ENCODE measurements at places on chromosomes 11 and 22.

GRCh38 chr11:101516546-101516945, 67.3 kb downstream of the TRPC6 start:
- DNase-seq, result peak; percentile 52

GRCh38 chr22:43404673-43405385, 7.0 kb upstream of the MPPED1 start:
- DNase-seq, result no peak

GRCh38 chr11:100753172-100753543, 66.1 kb downstream of the ARHGAP42 start:
- no peak for DNase-seq

- no peak for DNase-seq
These were observed 54.6 kb upstream of the SLC22A12 start for GRCh38 chr11:64536396-64536941.

DNA sequence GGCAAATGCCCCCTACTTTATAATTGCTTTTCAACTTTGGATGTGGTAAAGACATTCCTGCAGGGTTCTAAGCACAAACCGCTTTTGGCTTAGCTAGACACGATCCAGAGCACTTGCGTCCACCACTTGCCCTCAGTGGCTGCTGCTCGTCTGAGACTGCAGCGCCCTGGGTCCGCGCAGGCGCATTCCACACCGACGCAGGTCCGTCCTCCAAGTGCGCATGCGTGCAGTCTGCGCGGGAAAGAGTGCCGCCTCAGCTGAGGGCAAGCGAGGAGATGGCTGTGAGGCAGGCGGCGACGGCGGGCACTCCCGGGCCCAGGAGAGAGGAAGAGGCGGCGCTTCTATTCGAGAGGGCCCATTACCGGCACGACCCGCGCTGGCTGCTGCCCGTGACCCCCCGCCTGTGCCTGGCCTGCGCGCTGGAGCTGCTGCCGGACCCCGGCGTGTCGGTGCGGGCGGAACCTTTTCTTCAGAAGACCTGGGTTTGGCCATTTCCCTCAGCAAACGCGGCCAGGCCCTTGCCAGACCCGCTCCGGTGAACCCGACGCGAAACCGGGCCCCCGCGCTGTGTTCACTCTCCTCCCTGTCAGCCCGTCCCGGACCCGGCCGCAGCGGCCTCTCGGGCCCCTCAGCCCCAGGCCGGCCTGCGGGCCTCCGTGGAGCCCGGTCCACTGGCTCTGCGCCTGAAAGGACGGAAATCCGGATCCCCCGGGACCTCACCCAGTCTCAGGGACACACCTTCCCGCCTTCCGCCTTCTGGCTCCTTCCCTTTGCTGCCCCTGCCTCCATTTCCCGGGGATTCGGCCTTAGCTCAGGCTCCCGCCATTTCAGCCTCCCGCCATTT, at the start of gene MEI1:
Gene MEI1 (plus strand): TSS at position 240 of the 844 bp plus-strand sequence. CDS start 36 bp downstream, at position 276.
- peak; percentile 86 for DNase-seq

- no peak for DNase-seq
These were observed 4.7 kb downstream of the TPST2 start for GRCh38 chr22:26585104-26585790.

- no peak for DNase-seq
These were observed 17.4 kb downstream of the CEP164 start for GRCh38 chr11:117345039-117345438.

DNA sequence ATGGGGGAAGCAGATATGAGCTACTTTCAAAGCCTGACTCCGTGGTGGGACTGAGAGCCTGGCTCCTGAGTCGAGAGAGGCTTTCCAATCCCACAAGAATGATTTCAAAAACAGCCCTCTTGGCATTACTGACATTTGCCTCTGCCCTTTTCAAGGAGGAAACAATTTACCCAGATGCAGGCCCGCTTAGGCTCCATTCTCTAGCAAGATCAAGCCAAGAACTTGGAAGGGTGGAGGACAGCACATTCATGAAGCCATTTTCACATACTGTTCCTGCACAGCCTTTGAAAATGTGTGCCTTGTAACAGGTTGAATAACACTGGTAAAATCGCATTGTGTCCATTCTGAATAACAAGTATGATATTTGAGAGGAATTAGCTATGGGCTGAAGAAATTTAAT, 58.2 kb upstream of the EED start:
- peak; percentile 77 for DNase-seq

GRCh38 chr11:15180212-15180792, 65.6 kb downstream of the INSC start:
- DNase-seq, result no peak

GRCh38 chr11:119995730-119996491, 142.0 kb downstream of the TRIM29 start:
- DNase-seq, result no peak

DNA sequence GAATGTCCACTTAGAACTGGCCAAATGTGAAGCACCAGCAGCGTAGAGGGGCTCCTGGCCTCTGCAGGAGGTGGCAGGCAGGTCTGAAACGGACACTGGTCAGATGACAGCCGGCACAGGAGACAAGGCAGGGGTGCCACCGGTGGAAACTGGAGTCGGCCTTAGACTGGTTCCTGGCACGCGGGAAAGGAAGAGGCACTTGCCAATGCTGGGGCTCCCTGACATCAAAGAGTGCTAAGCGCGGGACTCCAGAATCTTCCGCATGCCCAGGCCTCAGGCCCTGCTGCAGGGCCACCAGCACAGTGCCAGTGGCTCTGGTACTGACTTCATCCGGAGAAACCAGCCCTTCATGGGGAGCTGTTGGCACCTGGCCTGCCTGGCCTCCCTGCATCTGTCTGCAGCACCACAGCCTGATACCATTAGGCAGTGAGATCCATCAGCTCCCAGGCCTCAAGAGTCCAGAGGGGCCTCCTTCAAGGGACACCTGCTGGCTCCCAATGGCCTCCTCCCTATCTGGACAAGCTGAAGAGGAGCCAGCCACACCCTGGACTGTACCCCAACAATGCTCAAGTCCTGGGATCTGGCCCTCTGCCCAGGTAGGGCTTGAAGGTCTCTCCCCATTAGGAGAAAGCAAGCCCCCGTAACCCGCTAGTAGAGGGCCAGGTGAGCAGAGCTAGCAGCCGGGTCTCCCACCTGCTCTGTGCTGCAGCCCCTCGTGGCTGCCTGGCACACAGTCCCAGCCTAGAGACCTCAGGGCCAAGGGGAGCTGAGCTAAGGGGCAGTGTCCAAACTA, 29.7 kb upstream of the GNB1L start:
- DNase-seq, result no peak

- no peak for DNase-seq
These were observed 34.5 kb upstream of the SEZ6L start for GRCh38 chr22:26134654-26135330.

DNA sequence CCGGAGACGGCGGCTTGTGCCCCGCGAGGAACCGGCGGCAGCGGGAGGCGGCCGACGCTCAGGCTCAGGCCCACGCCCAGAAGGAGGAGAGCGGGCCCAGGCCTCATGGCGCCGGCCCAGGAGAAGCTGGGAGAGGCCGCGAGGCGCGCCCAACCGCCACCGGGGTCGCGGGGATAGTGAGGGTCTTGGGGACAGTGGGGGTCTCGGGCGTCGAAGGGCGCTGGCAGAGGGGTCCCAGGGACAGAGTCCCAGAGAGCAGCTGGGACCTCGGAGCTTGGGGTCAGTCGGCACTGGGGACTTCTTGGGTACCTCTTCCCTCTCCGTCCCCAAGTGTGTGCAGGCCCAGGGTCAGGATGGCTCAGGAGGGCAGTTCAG, at the start of gene PKDREJ:
Gene PKDREJ (minus strand): TSS at position 128 of the 375 bp plus-strand sequence. CDS start 21 bp downstream, at position 107.
- no peak for DNase-seq

- DNase-seq, result no peak
These were observed 70.0 kb downstream of the AMOTL1 start for GRCh38 chr11:94838027-94838731.

DNA sequence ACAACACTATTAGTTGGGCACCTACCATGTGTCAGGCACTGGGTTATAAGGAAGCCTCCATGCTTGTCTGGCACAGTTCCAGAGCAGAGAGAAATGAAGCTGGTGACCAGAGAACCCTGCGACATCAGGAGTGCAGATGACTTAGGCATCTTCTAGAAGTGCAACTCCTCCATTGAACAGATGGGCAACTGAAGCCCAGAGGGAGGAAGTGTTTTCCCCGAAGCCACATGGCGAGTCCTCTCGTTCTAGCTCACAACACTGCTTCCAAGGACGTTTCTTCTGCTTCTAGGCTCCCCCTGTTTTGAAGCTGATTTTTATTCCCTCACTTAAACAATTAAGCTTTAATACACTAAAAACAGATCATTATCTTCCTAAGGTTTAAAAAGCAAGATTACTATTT, 109.8 kb upstream of the SYT13 start:
- no peak for DNase-seq

- DNase-seq, result no peak
These were observed 400.2 kb upstream of the DDI1 start for GRCh38 chr11:103636232-103636631.

- DNase-seq, result peak; percentile 85
These were observed 86.8 kb downstream of the GALNT18 start for GRCh38 chr11:11534981-11535380.

- DNase-seq, result no peak
These were observed 5.7 kb downstream of the CTSD start for GRCh38 chr11:1757861-1758610.

DNA sequence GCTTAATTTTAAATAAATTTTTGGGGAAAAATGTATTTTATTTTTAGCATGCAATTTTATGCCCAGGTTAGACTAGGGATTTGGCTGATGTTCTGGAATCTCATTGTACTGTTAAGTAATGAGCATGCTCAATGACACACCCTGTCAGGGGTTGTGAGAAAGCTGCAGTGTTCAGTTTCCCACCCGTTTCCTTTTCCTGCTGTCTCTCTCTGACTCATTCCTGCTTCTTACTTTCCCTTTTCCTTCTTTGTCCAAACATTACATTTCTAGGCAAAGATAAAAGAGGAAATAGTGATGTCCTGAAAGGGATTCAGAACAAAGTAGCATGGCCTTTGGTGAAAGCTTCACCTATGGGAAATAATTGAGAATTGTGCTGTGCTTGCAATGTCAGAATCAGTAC, 22.7 kb downstream of the OOSP3 start:
- DNase-seq, result peak; percentile 43

DNA sequence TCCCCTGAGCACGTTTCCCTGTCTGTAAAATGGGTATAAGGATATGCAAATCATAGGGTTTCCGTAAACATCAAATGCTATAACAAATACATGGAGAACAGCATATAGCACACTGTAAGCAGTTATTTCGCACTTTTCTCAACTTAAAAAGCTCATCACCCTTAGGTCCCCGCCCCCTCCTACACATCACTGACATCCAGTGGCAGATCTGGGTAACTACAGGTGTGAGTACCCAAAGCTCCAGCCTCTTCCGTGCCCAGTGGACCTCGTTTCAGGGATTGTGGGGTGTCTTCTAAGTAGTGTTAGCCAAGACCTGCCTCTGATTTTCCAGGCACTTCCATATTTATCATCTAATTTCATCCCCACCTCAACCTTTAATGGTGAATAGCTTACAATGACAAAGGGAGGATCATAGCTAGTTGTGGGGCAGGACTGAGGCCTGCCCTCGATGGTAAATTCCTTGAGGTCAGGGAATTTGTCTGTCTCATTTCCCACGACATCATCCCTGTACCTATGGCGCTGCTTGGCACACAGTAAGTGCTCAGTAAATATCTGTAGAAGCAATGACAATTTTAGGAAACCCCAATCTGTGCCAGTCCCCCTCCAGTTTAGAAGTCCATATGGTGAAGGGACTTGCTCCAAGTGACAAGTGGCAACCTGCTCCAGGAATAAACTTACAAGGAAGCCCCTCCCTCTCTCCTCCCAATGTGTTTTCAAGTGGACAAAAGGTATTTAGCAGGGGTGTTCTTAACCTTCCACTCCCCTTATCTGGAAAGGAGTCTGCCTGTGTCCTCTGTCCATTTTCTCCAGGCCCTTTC, 340.5 kb downstream of the TENM4 start:
- DNase-seq, result no peak

DNA sequence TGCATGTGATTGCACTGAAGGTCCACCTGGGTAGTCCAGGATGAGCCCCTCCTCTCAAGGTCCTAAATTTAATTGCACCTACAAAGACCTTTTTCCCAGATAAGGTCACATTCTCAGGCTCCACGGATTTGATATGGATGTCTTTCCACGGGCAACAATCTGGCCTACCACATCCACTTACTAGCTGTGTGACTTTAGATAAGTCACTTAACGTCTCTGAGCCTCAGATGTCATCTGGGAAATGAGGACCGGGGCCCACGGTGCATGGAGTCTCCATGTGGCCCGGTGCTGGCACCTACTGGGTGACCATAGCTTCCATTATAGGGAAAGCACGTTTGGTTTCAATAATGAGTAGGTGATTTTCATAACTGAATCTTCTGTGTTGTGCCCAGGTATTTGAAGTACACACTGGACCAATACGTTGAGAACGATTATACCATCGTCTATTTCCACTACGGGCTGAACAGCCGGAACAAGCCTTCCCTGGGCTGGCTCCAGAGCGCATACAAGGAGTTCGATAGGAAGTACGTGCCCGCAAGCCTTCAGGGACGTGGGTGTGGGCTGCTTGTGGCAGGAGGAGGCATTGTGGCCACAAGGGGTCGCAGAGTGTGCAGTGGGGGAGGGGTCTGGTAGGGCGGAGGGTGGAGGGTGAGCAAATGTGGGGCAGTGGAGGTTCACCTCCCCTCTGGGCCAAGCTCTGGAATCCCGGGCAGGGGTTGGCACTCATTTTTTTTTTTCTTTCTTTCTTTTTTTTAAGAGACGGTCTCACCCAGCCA, 55.7 kb downstream of the ARHGAP8 start:
- no peak for DNase-seq

- DNase-seq, result peak; percentile 42
These were observed 1.0 kb downstream of the B4GALNT4 start for GRCh38 chr11:370070-370941.

- DNase-seq, result no peak
These were observed 29.2 kb downstream of the METTL15 start for GRCh38 chr11:28137366-28137765.

- peak; percentile 79 for DNase-seq
These were observed 67.0 kb downstream of the FANCF start for GRCh38 chr11:22558664-22559063.

DNA sequence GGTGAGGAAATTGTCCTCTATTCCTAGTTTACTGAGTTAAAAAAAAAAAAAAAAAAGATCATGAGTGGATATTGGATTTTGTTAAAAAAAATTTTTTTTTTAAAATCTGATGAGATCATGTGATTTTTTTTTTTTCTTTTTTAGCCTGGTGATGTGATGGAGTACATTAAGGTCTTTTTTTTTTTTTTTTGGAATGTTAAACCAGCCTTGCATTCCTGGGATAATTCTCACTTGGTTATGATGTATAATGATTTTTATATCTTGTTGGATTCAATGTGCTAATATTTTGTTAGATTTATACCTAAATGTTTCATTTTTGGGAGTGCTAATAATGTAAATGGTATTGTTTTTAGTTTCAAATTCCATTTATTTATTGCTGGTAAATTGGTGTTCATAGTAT, 43.3 kb downstream of the DDX10 start:
- no peak for DNase-seq

Measured in muscle of leg (tissue), 16 donors.